Stimulated activated effector memory CD8-positive, alpha-beta T cell treated with anti-CD3 and anti-CD28 coated beads, Interleukin-12 subunit alpha, Interleukin-12 subunit beta, amount 100 ng/mL, for 72 hours (primary cell): ENCODE measurements at places on chromosomes 13 and 19.

DNA sequence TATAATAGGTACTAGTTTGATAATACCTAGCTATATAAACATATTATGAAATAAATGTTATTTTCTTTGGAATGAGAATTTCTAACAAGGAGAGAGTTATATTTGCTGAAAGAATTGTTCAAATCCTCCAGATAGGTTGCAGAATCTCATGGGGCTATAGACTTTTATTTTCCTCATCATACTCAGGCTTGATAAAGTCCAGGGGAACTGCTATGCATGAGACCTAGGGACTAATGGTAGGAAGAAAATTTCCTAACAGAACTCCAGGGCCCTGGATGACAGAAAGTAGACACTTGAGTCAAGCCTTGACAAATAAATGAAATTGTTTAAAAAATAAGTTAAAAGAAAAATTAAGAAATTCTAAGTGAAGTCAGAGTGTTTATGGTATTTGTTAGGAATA, 138.5 kb upstream of the DACH1 start:
- no peak for DNase-seq

GRCh38 chr19:3094601-3095440, 659 bp downstream of the GNA11 start:
- DNase-seq, result no peak

DNA sequence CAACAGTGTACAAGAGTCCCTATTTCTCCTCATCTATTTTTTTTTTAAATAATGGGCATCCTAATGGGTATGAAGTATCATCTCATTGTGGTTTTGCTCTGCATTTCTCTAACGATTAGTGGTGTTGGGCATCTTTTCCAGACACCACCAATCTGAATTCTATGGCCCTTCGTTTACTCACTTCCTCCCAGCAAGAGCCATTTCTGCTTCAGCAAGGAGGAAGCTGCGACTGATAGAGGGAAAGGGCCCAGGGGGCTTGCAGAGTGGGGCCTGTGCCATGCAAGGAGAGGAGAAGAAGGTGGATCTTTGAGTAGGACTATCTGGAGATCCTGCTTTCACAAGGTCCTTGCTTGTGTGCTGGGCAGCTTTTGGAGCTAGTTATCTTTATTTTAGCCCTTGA, 58.0 kb downstream of the USPL1 start:
- DNase-seq, result no peak

DNA sequence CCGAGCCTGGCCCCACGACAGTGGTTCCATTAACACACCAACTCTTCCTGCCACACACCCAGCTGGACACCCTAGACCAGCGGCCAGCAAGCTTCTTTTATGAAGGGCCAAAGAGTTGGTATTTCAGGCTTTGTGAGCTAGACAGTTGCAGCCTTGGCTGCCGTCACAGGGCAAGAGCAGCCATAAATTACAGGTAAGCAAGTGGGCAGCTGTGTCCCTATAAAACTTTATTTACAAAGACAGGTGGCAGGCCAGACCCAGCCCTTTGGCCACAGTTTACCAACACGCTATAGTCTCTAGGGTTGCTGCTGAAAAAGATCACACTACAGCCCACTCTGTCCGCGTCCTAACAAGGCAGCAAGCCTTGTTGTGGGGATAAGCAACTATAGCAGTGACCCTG, 13.3 kb downstream of the ELL start:
- DNase-seq, result no peak

DNA sequence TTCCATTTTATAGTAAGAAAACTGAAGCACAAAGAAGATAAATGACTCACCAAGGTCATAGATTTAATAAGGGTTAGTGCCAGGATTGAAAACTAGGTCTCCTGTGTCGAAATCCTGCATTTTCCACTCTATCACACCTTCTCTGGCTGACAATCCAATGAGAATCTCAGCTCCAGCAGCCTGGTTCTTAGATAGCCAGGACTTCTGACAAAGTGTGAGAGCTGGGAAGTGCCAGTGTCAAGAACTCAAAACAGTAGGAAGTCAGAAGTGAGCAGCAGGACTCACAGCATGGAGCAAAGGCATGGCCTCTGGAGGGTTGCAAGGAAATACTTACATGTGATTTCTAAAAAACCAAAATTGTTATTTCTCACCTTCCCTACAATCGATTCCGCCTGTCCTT, 24.3 kb downstream of the KCTD12 start:
- no peak for DNase-seq

GRCh38 chr13:68982961-68983619, 1124.5 kb upstream of the ATXN8OS start:
- DNase-seq, result no peak

DNA sequence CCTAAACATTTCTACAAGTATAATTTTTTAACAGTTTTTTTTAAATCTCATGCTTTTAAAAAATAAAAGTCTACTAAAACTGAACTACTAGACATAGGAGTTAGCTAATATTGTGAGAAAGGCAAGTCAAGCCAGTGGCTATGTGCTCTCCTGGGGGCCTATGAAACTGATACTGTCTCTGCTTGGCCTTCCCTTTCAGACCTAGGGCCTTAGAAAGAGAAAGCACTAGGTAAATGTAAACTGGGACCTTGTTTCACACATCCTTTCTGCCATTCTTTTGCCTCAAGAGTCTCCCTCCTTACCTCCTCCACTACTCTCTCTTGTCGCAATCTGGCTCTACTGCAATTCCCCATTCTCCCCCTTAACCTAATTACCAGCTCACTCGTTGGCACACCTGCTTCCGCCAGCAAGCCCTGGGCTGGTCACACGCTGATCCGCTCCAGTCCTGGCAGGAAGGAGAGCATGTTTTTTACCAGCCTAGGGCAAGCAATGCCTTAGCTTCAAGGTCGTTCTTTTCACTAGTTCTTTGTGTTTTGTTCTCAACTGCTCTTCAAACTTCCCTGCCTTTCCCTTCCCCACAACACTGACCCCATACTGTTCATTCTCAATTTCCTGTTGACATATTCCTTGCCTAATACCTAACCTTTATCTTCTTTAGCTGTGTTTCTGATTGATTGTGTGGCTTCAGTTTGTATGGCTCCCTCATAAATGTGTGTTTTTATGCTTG, 23.1 kb downstream of the TBC1D4 start:
- no peak for DNase-seq

- DNase-seq, result no peak
Measured at GRCh38 chr19:2352121-2352520, 7.9 kb upstream of the TMPRSS9 start.

DNA sequence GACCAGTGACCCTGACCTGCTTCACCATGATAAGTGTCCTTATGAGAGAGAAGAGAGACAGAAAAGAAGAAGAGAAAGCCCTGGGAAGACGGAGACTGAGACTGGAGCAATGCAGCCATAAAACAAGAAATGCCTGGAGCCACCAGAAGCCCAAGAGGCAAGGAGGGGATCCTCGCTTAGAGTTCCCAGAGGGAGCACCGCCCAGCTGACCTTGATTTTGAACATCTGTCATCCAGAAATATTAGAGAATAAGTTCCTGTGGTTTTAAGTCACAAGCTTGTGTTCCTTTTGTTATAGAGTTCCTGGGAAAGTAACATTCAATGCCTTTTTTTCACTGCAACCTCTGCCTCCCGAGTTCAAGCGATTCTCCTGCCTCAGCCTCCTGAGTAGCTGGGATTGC, 20.2 kb downstream of the CERS1 start:
- no peak for DNase-seq

DNA sequence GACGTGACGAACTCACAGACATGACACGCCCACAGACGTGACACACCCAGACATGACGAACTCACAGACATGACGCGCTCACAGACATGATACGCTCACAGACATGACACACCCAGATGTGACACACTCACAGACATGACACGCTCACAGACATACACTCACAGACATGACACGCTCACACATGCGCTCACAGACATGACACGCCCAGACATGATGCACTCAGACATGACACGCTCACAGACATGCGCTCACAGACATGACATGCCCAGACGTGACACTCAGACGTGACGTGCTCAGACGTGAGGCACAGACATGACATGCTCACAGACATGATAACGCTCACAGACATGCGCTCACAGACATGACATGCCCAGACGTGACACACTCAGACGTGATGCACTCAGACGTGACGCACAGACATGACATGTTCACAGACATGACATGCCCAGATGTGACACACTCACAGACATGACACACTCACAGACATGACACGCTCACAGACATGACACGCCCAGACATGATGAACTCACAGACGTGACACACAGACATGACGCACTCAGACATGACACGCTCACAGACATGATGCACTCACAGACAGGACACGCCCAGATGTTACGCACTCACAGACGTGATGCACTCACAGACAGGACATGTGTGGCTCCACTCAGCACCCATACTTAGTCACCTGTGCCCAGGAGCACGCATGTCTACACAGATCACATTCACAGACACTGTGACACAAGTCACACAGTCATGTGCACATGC, 8.1 kb downstream of the ERFL start:
- no peak for DNase-seq

GRCh38 chr19:29457413-29457812, 68.4 kb upstream of the VSTM2B start:
- no peak for DNase-seq

DNA sequence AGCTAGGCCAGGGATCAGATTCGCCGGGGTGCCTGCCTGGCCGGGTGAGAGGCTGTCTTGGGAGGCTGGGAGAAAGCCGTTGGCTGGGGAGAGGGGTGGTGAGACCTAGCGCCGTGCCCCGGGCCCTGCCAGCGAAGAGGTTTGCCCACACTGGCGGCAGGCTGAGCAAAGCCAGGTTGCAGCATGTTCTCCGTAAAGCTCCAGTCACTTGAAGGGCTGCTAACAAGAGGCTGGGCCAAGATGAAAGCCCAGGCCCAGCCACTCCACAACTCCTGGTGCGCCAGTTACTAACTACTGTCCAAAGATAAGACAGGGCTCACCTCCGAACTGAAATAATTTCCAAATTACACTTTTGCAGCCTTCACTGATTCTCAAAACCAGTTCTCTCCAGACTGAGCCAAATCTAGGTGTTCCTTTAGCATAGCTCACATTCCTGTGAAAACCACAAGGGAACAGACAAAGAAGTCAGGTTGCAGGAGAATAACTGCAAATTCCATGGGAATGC, 16.3 kb downstream of the ELAVL1 start:
- no peak for DNase-seq

- DNase-seq, result no peak
Measured at GRCh38 chr13:25738342-25739196, 313.2 kb downstream of the SHISA2 start.

- no peak for DNase-seq
Measured at GRCh38 chr13:34810996-34811395, 131.1 kb upstream of the NBEA start.
